Activated naive CD4-positive, alpha-beta T cell treated with anti-CD3 and anti-CD28 coated beads, Interleukin-2, amount 50 U/mL, for 72 hours (primary cell): ENCODE measurements at places on chromosomes 2 and 18. TPM values are rescaled to one million over a fixed set of nuclear protein-coding genes. Genes with fewer than 3 reads are reported as not detected.

DNA sequence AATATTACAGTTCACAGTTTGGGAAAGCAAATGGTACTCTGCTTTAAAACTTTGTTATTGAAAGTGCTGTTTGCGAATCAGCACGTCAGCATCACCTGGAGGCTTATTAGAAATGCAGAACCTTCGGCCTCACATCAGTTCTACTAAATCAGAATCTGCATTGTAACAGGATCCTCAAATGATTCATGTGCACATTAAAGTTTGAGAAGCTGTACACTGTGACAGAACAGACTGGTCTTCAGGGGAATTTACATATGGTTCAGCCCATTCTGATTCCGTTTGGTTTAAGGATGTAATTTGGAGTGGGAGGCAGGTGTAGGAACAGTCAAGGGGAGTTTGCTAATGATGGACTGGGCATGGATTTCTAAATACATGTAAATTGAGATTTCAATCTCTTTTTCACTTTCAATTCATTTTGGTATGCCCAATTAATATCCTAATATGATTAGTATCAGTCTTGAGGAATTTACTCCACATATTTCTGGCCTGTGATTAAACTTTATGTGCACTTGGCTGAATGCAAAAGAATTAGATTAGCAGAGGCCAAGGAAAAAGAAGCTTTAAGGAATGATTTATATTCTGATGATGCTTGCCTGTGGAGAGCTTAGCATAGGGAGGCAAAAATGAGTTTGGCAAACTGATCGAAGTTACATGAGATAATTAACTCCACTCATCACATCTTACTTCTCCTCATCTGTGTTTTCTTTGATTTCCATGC is 248.8 kb downstream of the XIRP2 start:
- no peak for DNase-seq

DNA sequence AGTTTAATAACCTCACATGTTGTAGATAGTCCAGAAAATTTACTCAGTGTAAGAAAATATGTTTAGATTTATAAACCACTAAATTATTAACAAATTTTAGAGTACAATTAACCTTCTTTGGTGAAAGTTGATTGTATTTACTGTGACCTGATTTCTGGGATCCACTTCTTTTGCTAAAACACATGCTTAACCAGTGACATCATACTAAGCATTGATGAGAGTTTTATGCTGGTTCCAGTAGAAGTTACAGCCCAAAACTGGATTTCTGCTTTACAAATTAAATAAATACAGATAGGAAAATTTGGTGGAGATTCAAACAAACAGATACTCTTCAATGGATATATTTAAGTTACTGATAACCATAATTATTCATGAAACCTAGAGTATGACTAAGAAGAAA is 40.9 kb downstream of the RBBP8 start:
- DNase-seq: no peak

Gene LOXHD1
- 0.10 TPM for total RNA-seq

- DNase-seq: no peak
Measured at GRCh38 chr2:38256610-38257009, 120.5 kb downstream of the ATL2 start.

Gene SAG
- not detected for total RNA-seq

- no peak for DNase-seq
Measured at GRCh38 chr18:21799721-21800120, 59.1 kb downstream of the MIB1 start.

Gene EPHA4
- 5.2 TPM for total RNA-seq

GRCh38 chr18:44450226-44450625 is 230.5 kb upstream of the SETBP1 start:
- DNase-seq: no peak

DNA sequence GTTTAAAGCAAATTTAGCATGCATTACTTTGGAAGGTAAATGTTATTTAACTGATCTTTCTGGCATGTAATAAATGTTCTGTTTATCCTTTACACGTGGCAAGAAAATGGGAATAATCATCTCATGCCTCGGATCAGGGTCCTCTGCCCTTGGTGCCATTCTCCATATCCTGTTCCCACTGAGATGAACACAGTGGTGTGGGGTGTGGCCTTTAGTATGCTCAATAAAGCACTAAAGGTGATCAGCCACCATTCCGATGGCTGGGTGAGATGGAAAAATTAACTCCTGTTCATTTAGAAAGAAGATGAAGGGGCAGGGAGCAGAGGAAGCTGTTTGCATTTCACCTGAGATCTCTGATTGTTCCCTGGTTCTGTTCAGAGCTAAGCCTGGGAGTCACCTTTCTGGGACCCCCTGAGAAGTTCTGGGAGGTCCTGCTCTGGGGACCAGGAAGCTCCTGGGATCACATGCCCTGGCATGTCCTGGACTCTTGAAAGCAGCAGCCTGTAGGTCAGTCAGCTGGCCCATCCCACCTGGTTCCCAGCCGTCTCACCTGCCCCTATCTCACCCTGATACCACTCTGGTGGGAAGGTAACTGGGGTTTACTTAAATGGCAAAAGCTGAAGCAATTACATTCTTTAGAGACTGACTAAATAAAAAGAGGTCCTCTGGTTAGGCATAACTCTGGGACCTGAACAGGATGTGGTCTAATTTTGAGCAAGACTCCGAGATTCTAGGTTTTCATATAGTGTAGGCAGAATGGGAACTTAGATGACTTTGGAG is 288.9 kb upstream of the EPAS1 start:
- no peak for DNase-seq

DNA sequence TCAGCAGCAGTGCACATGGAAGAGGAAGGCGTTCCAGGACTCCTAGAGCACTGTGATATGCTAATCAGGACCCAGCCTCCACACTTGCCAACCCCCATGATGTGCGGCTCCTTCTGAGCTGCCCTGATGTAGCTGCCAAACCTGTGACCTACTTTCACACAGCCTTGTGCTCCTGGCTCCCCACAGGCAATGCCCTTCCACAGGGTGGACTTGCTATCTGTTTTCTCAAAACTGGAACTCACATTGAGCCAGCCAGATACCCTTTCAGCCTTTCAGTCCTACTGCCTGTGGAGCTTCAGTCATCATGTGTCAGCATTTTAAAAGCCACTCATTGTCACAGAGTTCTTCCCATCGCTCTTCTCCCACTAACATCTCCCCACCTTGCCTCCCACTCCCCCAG is 181.6 kb downstream of the AFF3 start:
- no peak for DNase-seq

Gene PAIP2B
- total RNA-seq: 2.5 TPM

- DNase-seq: no peak
Measured at GRCh38 chr2:227228061-227228667, 63.7 kb downstream of the COL4A3 start.
